ENCODE measurements at places on chromosomes 5 and 9.

- no peak for DNase-seq
These were observed 12.0 kb downstream of the PBX3 start for GRCh38 chr9:125758986-125759763.

DNA sequence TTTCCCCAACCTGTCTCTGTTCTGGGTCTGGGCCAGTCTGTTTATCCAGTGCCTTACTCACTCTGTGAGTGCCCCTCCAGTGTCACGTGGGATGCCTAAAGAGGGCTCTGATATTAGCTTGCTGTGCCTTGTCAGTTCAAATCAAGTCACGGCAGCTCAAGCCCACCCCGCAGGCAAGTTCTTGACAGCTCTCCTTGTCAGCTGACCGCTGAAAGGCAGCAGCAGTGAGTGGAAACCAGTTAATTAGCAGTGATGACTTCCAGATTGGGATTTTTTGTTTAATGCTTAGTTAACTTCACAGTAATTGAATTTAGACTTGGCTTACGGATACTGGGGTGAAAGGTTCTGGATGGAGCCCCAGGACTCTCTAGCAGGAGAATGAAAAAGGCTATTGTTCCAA, 210.1 kb downstream of the PSAT1 start:
- no peak for DNase-seq

DNA sequence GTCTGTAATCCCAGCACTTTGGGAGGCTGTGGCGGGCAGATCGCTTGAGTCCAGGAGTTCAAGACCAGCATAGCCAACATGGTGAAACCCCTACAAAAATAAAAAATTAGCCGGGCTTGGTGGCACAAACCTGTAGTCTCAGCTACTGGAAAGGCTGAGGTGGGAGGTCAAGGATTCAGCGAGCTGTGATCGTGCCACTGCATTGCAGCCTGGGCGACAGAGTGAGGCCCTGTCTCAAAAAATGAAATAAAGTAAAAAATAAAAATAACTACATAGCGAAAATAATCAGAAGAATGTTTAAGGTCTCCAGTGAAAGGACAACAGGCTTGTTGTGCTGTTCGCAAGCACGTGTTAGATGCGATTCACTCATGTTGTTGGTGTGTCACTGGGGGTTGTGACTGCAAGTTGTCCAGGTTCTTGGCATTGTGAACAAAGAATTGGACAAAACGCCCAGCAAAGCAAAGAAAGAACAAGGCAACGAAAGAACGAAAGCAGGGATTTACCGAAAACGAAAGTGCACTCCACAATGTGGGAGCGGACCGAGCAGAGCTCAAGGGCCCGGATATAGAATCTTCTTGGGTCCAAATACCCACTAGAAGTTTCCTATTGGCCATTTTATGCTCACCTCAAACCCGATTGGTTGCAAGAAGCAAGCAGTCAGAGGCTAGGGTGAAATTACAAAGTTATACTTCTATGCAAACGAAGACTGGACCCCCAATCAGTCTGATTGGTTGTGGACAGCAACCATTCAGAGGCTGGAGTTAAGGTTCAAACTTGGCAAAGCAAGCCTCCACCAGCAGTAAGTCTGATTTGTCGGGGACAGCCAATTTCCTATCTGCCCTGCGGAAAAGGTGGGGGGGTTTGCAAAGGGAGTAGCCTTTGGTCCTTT, 844 bp upstream of the MCCC2 start:
- no peak for DNase-seq

DNA sequence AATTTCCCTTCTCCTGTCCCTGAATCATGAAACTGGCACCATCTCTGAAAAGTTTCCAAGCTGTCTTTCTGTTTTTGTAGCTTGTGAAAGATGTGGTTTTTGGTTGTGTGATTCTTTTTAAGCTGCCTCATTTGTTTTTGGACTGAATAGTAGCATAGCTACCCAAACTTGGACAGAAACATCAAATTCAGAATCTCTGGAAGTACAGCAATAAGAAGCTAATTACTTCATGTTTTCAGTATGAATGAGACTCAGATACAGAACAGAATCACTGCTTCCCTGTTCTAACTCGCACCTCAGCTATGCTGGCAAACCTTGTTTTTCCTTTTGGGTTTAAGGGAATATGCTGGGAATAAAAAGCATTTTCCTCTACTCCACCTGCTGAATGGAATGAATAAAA, 101.0 kb downstream of the FGF1 start:
- no peak for DNase-seq

DNA sequence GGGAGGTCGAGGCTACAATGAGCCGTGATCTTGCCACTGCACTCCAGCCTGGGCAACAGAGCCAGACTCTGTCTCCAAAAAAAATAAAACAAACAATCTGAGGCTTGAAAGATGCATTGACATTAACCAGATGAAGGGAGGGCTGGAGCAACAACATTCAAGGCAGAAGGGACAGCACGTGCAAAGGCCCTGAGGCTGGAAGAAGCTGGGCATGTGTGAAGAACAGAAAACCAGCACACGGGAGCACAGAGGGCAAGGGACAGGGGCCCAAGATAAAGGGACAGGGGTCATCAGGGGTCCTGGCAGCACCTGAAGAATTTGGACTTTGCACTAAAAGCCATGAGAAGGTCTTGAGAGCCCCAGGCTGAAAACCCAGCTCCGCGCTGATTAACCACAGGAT, 3.3 kb downstream of the PTGES start:
- no peak for DNase-seq
